ENCODE measurements at places on chromosomes 3 and 15.

DNA sequence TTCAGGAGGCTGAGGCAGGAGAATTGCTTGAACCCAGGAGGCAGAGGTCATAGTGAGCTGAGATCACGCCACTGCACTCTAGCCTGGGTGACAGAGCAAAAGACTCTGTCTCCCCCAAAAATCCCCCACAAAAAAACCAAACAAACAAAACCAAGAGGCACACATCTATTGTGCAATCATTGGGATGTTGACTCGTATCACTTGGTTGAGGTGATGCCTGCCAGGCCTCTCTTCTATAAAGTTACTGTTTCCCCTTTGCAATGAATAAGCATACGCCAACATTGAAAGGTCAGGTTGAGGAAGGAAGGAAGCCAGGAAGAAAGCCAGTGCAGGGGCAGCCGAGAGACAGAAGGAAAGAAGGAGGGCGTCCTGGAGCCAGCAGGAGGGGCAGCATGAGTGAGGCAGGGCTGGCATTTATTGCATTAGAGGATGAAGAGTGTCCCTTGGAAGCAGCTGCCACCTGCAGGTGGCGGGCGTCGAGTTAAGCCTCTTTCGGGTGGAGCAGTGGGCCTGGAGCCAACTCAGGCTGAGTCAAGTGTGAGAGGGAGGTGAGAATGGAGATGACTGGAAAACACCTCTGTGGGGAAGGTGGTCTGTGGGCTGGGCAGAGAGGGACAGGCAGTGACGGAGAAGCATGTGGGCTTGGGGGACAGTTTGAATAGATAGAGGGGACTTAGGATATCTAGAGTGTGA is 8.3 kb upstream of the CSPG4 start:
- DNase-seq, result peak; percentile 92

DNA sequence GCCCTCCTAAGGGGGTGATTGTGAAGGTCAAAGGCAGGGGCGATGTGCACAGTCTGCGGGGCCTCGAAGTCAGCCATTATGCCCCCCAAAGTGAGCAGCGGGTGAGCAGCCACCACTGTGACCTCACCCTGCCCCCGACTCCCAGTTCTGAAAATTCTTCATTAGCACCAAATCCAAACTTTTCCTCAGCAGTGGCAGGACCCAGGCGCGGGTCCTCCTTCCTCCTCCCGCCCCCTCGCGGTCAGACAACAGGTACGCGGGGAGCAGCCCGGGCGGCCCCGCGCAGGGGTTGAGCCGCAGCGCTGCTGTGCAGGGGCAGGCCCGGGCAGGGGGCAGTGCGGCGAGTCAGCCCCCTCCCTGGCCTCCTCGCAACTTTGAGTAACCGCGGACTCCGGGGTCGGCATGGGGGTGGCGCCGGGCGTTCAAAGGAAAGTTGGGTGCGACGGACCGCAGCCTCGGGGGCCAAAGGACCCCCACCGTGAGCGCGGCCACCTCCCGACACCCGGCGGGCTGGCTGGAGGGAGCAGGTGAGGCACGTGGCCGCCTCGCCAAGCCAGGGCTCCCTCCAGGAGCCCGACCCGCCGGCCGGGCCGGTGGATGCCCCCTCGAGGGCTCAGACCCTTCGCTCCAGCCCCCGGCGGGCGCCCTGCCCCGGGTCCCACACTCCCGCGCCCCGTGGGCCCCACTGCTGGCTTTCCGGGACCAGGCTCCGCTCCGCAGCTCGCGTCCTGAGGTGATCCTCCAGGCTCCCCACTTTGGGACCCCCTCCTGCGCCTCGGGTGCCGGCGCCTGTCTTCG is 49.4 kb upstream of the CCDC174 start:
- DNase-seq, result no peak

DNA sequence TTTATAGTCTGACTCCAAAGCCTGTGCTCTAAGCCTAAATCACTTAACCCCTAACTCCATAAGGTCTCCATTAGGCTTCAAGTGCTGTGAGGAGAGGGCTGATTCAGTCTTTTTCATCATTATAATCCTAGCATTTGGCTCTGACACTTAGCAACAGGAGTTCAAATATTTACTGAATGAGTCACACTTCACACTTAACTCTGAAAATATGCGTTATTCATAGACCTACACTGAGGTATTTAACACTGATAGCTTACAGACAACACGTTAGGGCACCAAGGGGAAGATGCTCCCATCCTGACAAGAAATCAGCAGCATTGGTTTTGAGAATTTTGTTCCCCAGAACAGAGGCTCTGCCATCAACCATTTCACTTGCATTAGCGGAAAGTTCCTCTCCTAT is 53.5 kb downstream of the MSL2 start:
- no peak for DNase-seq

DNA sequence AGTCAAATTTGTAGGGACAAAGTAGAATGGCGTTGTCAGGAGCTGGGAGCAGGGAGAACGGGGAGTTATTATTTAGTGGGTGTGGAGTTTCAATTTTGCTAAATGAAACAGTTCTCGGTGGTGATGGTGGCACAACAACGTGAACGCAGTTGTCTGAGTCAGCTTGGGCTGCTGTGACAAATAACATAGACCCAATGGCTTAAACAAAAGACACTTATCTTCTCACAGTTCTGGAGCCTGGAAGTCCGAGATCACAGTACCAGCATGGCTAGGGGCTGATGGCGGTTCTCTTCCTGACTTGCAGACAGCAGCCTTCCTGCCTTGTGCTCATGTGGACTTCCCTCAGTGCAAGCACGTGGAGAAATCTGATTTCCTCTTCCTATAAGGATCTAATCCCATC is 90.2 kb downstream of the CHSY1 start:
- DNase-seq, result no peak

DNA sequence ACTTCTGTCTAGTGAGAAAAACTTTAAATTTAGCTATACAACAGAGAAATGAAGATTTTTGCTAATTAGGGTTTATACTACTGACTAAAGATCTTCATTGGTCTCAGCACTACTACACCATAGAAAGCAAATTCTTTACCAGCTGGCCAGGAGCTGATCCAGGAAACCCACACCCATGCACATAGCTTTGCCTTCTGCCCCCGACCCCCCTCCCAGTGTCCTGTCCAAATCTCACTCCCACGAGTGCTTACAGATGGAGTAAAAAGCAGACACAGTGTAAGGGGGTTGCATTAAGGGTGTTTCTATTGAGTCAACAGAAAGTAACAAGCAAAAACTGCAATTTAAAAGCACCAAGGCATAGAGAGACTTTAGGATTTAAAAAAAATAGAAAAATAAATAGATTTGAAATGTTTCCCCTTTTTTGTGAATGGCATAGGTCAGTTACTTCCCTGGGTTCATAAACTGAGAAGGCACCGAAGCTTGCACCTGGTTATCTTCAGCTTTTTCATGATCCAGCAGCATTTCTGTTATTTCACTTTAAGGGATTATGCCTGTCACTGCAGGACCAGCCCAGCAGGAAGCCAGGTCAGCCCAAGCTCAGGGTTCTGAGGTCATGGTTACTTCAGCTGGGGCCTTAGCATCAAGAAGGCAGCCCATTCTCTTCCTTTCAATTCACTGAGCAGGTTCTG is 124.3 kb downstream of the CTNNB1 start:
- DNase-seq, result no peak

- peak; percentile 32 for DNase-seq
These were observed 919.3 kb downstream of the TUSC7 start for GRCh38 chr3:117628823-117629291.

DNA sequence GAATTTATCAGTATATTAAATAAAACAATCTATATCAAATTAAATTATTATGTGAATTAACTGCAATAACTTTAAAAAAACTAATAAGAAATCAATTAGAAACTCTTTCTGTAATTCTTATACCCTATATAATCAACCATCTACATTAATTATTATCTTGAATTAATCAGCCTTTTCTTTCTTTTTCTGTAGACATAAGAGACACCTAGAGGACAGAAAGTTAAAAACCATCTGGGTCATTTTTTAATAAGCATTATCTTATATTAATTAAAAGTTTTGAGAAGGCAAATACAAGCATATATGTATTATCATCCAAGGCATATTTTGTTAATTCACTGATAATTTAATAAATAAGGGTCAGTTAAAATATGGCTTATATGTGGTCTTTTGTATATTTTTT is 24.2 kb upstream of the SLC25A26 start:
- DNase-seq, result no peak

DNA sequence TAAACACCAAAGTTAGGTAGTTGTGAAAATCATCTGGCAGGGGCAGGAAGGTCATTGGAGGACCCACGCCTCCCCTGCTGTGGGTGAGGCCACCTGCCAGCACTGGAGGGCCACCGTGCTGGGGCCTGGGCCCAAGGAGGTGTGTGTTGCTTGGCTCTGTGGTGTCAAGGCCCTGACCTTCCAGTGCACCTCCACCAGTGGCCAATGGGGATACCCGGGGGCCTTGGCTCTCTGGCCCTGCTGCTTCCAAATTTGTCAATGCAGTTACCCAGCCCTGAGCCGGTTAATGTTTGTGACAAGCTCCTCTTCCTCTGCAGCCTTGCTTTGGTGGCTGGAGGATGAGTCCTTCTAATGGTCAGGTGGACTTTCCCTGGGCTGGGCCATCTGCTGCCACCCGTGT is 150.2 kb downstream of the KLF13 start:
- DNase-seq, result no peak

DNA sequence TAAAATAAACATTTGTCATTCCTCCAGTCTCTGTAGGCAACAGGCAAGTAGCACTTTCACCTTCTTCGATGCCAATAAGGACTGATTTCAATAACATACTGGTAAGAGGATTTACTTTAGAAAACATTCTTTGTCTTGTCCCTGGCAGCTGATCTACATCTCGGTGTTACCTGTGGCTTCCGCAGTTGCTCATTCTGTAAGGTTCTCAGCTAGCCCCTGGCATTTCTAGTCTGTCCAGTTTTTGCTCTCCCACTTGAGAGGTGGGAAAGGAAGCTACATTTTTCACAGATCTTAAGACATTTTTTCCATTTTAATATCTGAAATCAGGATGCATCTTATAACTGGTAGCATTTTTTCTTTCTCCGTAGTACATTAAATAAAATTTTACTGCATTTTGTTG is 19.7 kb upstream of the MAP6D1 start:
- no peak for DNase-seq

GRCh38 chr3:72127844-72128243 is 342.9 kb upstream of the PROK2 start:
- no peak for DNase-seq

- DNase-seq, result no peak
These were observed 100.8 kb upstream of the CHMP2B start for GRCh38 chr3:87126321-87126720.

DNA sequence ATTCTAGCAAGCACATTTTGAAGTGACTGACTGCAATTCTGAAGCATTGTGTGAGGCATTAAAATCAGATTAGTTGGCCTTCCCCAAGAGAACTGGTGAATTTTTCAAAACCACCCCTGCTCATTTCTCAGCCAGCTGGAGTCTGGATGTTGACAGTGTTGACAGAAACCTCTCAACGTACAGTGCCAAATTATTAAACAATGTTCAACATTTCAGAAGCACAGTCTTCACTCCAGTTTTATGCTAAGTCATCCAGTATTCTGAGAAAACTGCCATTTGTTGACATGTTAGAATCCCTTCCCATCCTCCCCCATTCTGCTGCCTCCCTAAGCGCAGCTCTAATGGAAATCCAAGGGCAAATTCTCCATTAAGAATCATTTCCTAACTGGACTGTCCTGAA is 369.3 kb upstream of the TRIM42 start:
- no peak for DNase-seq

DNA sequence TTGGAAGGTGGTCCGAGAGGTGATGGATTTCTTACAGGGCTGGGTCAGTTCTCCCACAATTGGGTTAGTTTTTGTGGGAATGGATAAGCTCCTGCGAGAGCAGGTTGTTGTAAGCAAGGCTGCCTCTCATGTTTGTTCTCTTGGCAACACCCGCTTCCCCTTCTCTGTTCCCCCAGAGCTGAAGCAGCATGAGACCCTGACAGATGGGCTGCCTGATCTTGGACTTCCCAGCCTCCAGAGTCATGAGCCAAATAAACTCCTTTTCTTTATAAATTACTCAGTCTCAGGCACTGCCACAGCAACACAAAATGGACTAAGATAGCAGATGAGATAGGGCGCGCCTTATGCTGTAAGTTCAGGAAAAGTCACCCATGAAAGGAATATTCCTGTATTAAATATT is 38.7 kb downstream of the NIPA2 start:
- DNase-seq, result no peak

All from kidney (tissue), 22 donors.